ENCODE measurements at places on chromosomes 5 and 9.

DNA sequence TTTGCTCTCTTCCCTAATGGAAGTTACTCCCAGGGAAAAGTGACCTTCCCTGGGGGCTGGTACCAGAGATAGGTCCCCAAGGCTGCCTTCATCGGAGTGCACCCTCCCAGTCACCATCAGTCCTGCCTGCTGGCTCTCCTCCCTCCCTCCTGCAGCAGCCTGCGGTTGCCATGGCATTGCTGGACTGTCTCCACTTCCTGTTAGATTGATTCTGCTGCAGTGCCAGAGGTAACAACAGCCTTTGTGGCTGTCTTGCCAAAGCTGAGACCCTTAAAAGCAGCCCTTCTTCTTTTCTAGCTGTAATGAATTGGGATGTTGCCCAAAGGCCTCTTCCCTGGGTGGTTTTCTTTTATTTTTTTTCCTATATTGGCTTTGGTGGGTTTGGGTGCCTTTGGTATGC lies 78.1 kb upstream of the PRLR start:
- H3K27ac ChIP-seq = no peak overlapping the region
- H3K36me3 ChIP-seq = no peaks in the 10 kb centered on the region
- no peaks in the 10 kb centered on the region for H3K4me1 ChIP-seq
- DNase-seq = no peak
- H3K27me3 ChIP-seq = no peaks in the 10 kb centered on the region

GRCh38 chr5:163614787-163615186 lies 109.4 kb downstream of the MAT2B start:
- no peaks in the 10 kb centered on the region for H3K27me3 ChIP-seq
- DNase-seq = no peak
- no peaks in the 10 kb centered on the region for H3K36me3 ChIP-seq

GRCh38 chr5:132589467-132589866 lies 32.7 kb downstream of the RAD50 start:
- no peak for DNase-seq
- no peaks in the 10 kb centered on the region for H3K27me3 ChIP-seq
- H3K27ac ChIP-seq = no peak overlapping the region
- H3K4me3 ChIP-seq = no peak overlapping the region
- peaks cover 48% of the 10 kb centered on the region for H3K36me3 ChIP-seq

- no peak overlapping the region for H3K27ac ChIP-seq
- H3K36me3 ChIP-seq = no peaks in the 10 kb centered on the region
- no peaks in the 10 kb centered on the region for H3K27me3 ChIP-seq
- DNase-seq = no peak
- H3K4me3 ChIP-seq = no peak overlapping the region
Measured at GRCh38 chr9:82154573-82154972, 166.0 kb downstream of the SPATA31D1 start.

DNA sequence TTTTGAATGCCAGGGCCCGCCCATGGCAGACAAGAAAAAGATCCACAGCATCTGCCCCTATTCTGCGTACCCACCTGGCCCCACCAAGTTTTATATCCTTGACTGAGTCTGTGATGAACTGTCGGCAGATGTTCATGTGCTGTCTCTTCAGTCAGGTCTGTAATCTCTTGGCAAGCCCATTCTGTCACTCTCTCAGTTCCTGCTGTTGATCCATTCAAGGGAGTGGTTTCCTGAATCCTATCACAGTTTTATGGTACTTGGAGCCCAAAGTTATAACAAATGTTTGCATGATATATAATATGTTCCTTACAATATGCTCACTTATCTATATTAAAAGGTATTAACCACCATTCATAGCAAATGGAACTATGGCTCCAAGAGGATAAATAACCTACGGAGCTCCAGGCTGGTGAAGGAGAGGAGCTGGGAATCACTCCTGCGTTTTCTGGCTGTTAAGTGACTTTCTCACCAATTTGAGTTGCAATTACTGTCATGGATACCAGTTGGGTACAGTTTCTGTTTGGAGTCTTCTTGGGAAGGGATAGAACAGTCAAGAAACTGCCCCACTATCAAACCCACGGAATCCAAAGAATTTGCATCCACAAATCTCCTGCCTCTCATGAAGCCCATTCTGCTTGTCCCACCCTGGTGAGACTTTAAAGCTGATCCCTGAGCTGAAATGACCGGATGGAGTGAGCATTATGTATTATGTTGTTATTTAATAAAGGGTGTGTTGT lies 103.4 kb upstream of the SPRY4 start:
- H3K4me1 ChIP-seq = peaks cover 63% of the 10 kb centered on the region
- no peak overlapping the region for H3K27ac ChIP-seq
- H3K27me3 ChIP-seq = peaks cover 10% of the 10 kb centered on the region

Measured in activated naive CD4-positive, alpha-beta T cell treated with anti-CD3 and anti-CD28 coated beads, Interleukin-2, amount 10 ng/mL, durations not matched to agents 7 days and 5 days (primary cell).